ENCODE measurements at places on chromosomes 7 and 10. TPM values are rescaled to one million over a fixed set of nuclear protein-coding genes. Genes with fewer than 3 reads are reported as not detected.

The CYP2E1 gene
- total RNA-seq: 1.3 TPM

The PNLIPRP2 gene
- total RNA-seq: not detected

The CPA4 gene
- total RNA-seq: 6.8 TPM

The RNF32 gene
- 1.8 TPM for total RNA-seq

The HOXA10 gene
- not detected for total RNA-seq

The PLPP4 gene
- total RNA-seq: 2.1 TPM

The PWWP2B gene
- total RNA-seq: 26.3 TPM

The ANXA8 gene
- total RNA-seq: 1.1 TPM

The ARHGEF5 gene
- 10.1 TPM for total RNA-seq

The ANKRD30A gene
- not detected for total RNA-seq

The SLC13A1 gene
- not detected for total RNA-seq

The LRMDA gene
- 1.5 TPM for total RNA-seq

The ZPBP gene
- total RNA-seq: not detected

The COL13A1 gene
- 15.4 TPM for total RNA-seq

The TMEM176A gene
- total RNA-seq: 0.12 TPM

The KIF11 gene
- total RNA-seq: 5.2 TPM

The CALY gene
- total RNA-seq: not detected

The STEAP4 gene
- 1.8 TPM for total RNA-seq

The CPN1 gene
- total RNA-seq: not detected

The AUTS2 gene
- total RNA-seq: 22.3 TPM

The VAX1 gene
- not detected for total RNA-seq

The MMD2 gene
- not detected for total RNA-seq

The CFAP69 gene
- 6.1 TPM for total RNA-seq

The SPDYE5 gene
- 0.12 TPM for total RNA-seq

The GPR15LG gene
- not detected for total RNA-seq

The EIF3B gene
- total RNA-seq: 164 TPM

The GNA12 gene
- 29.2 TPM for total RNA-seq

The NME8 gene
- total RNA-seq: not detected

The FAM53B gene
- total RNA-seq: 15.3 TPM

The TRIM74 gene
- total RNA-seq: not detected
